Caco-2 (cell line): ENCODE measurements at places on chromosomes 6 and 20.
A peak's percentile ranks its signal among the peaks of the same experiment; 100 is the strongest.

DNA sequence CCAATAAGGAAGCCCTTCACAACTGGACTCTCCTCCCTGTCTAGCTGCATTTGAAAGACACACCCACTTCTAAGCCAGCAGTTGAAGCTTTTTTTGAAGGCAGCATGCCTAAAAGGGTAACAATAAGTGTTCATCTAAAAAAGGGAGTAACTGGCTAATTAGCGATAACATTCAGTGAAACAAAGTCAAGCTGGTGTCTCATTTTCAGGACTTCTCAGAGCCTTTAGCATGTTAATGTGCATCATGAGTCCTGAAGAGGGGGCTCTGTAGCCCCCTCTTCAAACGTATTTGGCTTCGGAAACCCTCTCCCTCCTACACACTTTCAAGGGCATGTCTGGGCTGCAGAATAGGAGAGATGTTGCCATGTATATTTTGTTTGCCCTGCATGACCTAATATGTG lies 28.1 kb downstream of the SLC22A23 start:
- H3K27me3 ChIP-seq = no peaks in the 10 kb centered on the region
- H3K36me3 ChIP-seq = no peaks in the 10 kb centered on the region; the same call in 1 of the 2 replicates
- H3K27ac ChIP-seq = no peak overlapping the region
- DNase-seq = no peak
- peaks cover 13% of the 10 kb centered on the region for H3K4me1 ChIP-seq

- DNase-seq = no peak
- H3K27ac ChIP-seq = no peak overlapping the region
- no peaks in the 10 kb centered on the region for H3K36me3 ChIP-seq
- no peaks in the 10 kb centered on the region for H3K27me3 ChIP-seq
These were observed 95.1 kb upstream of the EXOC2 start for GRCh38 chr6:788058-788457.

- H3K4me3 ChIP-seq = no peak overlapping the region
- H3K27ac ChIP-seq = peak overlapping the region; percentile 13
- H3K36me3 ChIP-seq = peaks cover 26% of the 10 kb centered on the region
- no peak for DNase-seq
- H3K27me3 ChIP-seq = no peaks in the 10 kb centered on the region
These were observed 19.3 kb downstream of the ZNF217 start for GRCh38 chr20:53574259-53574789.

- peaks cover 30% of the 10 kb centered on the region for H3K4me1 ChIP-seq
- peaks cover 1% of the 10 kb centered on the region for H3K36me3 ChIP-seq
- H3K27me3 ChIP-seq = no peaks in the 10 kb centered on the region
- no peak overlapping the region for H3K4me3 ChIP-seq
- no peak overlapping the region for H3K27ac ChIP-seq
These were observed 28.4 kb upstream of the APMAP start for GRCh38 chr20:25020901-25021301.

- no peak for DNase-seq
- H3K4me1 ChIP-seq = peaks cover 2% of the 10 kb centered on the region; the same call in 1 of the 2 replicates
- H3K4me3 ChIP-seq = no peak overlapping the region
- H3K36me3 ChIP-seq = no peaks in the 10 kb centered on the region
These were observed 248.3 kb downstream of the GMPR start for GRCh38 chr6:16486661-16487060.

- no peak overlapping the region for H3K27ac ChIP-seq
- H3K4me3 ChIP-seq = no peak overlapping the region
- no peaks in the 10 kb centered on the region for H3K4me1 ChIP-seq
- no peak for DNase-seq
These were observed 129.5 kb upstream of the SSTR4 start for GRCh38 chr20:22905658-22906057.

DNA sequence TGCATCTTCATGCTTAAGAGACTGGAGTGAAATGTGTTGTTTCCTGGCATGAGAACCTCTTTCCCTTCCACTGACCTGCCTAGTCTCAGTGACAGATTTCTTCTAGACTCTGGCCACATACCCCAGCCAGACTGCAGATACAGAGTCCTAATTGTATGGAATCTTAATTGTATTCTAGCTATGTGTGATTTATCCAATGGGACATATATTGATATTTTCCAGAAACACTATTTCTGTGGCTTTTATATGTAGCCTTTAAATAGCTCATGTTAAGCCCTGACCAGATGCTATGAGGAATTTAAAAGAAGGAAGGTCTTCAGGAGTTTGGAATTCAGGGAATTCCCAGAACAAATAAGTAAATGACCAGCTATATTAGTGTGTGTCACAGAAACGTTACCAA lies 99.0 kb downstream of the FIG4 start:
- no peaks in the 10 kb centered on the region; the same call in 1 of the 2 replicates for H3K36me3 ChIP-seq
- H3K27ac ChIP-seq = no peak overlapping the region
- DNase-seq = no peak
- no peaks in the 10 kb centered on the region for H3K27me3 ChIP-seq
- peaks cover 51% of the 10 kb centered on the region for H3K4me1 ChIP-seq
- no peak overlapping the region for H3K4me3 ChIP-seq

DNA sequence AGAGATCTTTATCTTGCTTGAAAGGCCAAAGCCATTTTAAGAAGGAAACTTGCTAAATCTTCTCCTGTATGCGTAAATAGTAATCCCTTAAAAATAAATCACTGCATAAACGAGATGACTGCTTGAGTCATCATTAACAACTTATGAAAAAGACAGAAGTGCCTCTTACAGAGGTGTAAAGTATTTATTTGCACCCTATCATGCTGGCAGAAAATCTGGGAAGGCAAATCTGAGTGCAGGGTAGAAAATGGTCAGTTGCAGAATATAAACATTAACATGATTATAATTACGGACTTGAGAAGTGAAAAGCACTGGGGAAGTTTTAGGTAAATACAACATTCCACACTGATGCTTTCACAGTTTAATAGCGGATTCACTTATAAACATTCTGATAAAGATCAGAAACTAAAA lies 67.5 kb upstream of the FBXO30 start:
- no peaks in the 10 kb centered on the region; the same call in 1 of the 2 replicates for H3K36me3 ChIP-seq
- no peaks in the 10 kb centered on the region for H3K27me3 ChIP-seq
- H3K27ac ChIP-seq = no peak overlapping the region
- no peak overlapping the region for H3K4me3 ChIP-seq
- no peak for DNase-seq

GRCh38 chr6:41967312-41968287 lies 26.0 kb upstream of the CCND3 start:
- no peak overlapping the region for H3K4me3 ChIP-seq
- H3K36me3 ChIP-seq = no peaks in the 10 kb centered on the region
- no peaks in the 10 kb centered on the region for H3K27me3 ChIP-seq
- no peak overlapping the region for H3K27ac ChIP-seq

- H3K4me3 ChIP-seq = no peak overlapping the region
- H3K27ac ChIP-seq = no peak overlapping the region
- no peak for DNase-seq
- H3K36me3 ChIP-seq = no peaks in the 10 kb centered on the region
- H3K4me1 ChIP-seq = no peaks in the 10 kb centered on the region
These were observed 754.1 kb upstream of the MAP3K7 start for GRCh38 chr6:91340896-91341395.

DNA sequence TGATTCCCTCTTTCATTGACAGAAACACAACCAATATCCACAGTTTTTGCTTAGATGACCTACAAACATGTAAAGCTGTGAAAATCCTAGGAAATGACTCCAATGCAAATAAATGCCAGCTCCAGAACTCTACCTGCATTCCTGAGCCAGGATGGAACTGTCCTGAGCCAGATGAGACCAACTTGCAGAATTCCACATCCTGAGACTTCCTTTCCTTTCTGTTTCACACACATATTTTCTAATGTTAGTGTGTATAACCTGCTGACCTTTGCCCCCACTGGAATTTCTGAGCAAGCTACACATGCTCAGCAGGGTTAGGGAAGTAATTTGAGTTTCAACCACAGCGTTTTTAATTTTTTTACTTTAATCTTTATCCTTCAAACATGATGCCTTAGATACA lies 69.6 kb upstream of the ADGRF1 start:
- H3K27me3 ChIP-seq = no peaks in the 10 kb centered on the region
- no peaks in the 10 kb centered on the region for H3K36me3 ChIP-seq
- no peak overlapping the region for H3K4me3 ChIP-seq
- DNase-seq = peak; percentile 72

GRCh38 chr20:40108321-40108720 lies 580.7 kb downstream of the MAFB start:
- no peak overlapping the region for H3K27ac ChIP-seq
- H3K36me3 ChIP-seq = no peaks in the 10 kb centered on the region
- no peak overlapping the region for H3K4me3 ChIP-seq
- no peaks in the 10 kb centered on the region for H3K4me1 ChIP-seq
- DNase-seq = no peak
- H3K27me3 ChIP-seq = peaks cover 2% of the 10 kb centered on the region; the same call in 1 of the 2 replicates

GRCh38 chr6:104632588-104632987 lies 227.1 kb downstream of the HACE1 start:
- peaks cover 6% of the 10 kb centered on the region; the same call in 1 of the 2 replicates for H3K4me1 ChIP-seq
- H3K27ac ChIP-seq = no peak overlapping the region
- no peaks in the 10 kb centered on the region for H3K27me3 ChIP-seq

DNA sequence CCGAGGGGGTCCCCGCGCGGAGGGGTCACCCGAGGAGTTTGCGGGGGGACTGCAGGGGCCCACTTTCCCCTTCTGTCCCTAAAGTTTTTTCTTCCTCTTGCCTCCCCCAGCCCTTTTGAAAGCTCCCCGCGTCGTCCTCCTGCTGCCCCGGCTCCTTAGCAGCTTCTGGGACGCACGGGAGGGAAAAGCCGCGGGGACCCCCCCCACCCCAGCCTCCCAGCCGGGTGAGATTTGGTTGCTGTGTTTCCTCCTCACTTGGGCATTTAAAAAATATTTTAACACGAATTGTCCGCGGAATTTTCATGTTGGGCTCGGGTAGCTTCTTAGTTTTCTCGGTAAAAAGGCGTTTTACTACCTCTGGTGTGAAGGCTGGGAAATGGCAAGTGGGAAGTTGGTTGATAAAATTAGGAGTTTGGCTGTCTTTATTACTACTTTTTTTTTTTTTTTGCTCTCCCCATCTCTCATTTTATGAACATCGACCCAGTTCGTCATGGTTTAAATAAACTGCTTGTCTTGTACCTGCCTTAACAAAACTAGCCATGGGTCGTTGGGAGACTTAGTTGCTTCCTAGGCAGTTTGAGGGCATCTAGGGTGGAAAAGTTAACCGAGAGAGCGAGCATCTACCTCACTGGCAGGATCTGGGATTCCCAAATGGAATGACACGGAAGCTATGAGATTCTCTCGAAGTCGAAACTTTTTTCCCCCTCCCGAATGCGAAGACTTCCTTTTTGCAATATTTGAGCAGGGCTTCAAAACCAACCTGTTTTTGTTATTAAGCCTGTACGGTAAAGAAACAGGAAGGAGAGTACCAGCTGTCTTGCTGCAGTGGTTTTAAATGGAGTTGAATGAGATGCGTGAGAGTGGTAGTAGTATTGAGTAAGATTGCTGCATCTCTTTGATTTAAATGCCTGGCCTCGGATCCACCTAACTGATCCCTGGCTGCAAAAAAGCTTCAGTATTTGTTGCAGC lies 868 bp downstream of the NCOA3 start:
- DNase-seq = peak; percentile 58
- H3K36me3 ChIP-seq = no peaks in the 10 kb centered on the region

DNA sequence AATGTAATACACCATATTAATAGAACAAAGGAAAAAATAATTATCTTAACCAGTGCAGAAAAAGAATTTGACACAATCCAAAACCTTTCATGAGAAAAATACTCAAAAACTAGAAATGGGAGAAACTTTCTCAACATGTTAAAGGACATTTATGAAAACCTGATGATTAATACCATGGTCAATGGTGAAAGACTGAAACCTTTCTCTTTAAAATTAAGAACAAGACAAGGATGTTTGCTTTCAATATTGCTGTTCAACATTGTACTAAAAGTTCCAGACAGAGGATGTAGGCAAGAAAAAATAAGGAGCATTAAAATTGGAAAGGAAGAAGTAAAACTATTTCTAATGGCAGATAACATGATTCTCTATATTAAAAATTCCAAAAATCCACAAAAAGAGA lies 981.3 kb upstream of the FLRT3 start:
- no peaks in the 10 kb centered on the region for H3K27me3 ChIP-seq
- no peaks in the 10 kb centered on the region for H3K36me3 ChIP-seq
- no peak overlapping the region for H3K4me3 ChIP-seq
- no peak overlapping the region for H3K27ac ChIP-seq
- DNase-seq = no peak

GRCh38 chr6:36769676-36770499 lies 69.4 kb downstream of the CPNE5 start:
- DNase-seq = no peak
- H3K4me3 ChIP-seq = no peak overlapping the region
- H3K27me3 ChIP-seq = no peaks in the 10 kb centered on the region
- no peaks in the 10 kb centered on the region for H3K4me1 ChIP-seq

DNA sequence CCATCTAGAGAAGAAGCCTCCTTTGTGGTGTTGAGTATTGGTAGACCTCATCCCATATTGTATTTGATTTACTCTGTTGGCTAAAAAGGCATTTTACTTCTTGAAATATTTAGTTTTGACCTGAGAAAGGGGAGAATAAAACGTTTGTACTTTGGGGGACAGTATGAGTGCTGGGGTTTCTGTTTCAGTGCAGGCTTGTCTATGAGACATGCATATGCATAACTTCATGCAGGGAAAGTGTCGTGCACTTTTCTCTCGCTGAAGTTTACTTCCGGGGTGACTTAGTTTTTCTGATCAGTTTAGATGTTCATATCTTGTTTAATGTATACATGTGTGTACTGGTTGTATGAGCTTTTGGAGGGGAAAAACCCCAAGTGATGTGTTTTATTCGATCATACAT lies 59.5 kb downstream of the UTRN start:
- no peaks in the 10 kb centered on the region; the same call in 1 of the 2 replicates for H3K36me3 ChIP-seq
- H3K4me1 ChIP-seq = peaks cover 46% of the 10 kb centered on the region
- no peak overlapping the region for H3K4me3 ChIP-seq
- H3K27me3 ChIP-seq = no peaks in the 10 kb centered on the region
- DNase-seq = no peak

DNA sequence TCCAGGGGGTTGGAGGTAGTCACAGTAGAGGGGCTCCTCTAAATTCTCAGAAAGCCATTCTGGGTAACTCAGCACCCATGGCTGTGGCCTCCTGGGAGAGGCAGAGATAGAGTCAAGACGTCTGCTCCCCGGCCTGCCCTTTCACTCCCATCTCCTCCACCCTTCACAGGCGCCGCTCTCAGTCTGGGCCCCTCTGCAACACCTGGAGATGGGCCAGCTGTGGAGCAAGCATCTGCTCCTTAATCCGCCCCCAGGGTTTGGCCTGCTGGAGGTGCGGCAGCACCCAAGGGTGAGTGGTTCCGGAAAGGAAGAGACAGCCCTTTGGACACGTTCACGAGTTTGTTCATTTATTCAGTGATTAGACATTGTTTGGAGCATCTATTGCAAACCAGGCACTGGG lies 271.3 kb downstream of the BMP7 start:
- H3K4me3 ChIP-seq = no peak overlapping the region
- no peaks in the 10 kb centered on the region for H3K36me3 ChIP-seq
- no peaks in the 10 kb centered on the region for H3K27me3 ChIP-seq

- H3K27me3 ChIP-seq = no peaks in the 10 kb centered on the region
- H3K4me3 ChIP-seq = no peak overlapping the region
- H3K27ac ChIP-seq = no peak overlapping the region
- DNase-seq = no peak
These were observed 9.9 kb downstream of the ZFP57 start for GRCh38 chr6:29671026-29671425.

- no peak overlapping the region for H3K4me3 ChIP-seq
- no peaks in the 10 kb centered on the region for H3K4me1 ChIP-seq
- no peaks in the 10 kb centered on the region for H3K27me3 ChIP-seq
- no peak overlapping the region for H3K27ac ChIP-seq
These were observed 453.5 kb upstream of the SULF2 start for GRCh38 chr20:48238781-48239180.
